ENCODE measurements at places on chromosomes 13 and 19.

DNA sequence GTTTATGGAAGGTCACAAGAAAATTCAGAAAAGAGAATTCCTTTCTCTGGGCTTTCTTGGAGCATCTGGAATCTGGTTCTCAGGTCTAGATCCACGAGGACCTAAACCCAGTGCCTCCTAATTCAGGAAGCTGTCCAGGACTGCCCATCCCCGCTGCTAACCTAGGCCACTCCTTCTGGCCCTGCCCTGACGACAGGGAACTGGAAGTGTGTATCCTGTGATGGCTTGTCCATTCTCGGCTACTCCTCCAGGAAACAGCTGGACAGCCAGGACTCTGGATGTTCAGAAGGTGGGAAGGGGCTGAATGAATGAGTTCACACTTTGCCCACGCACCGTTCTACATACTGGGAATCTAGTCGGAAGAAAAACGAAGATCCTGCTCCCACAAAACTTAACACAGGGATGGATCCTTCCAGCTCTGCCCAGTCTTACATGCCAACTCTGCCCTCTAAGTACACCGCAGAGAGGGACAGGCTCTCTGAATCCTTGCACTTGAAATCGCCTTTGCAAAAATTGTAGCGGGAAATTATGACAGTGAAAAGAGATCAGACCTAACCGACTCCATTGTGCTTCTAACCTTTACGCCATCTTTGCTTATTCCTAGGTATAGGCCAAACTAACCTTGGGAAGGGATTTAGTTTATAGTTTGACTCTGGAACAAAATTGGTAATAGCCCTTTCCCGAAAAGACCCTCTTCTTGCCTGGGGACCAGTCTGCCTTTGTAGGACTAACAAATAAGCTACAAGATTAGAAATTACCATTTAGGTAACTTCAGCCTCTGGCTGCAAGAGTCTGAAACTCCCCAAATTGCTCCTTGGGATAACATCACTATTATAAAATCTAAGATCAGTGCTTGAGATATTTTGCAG is 1.8 kb downstream of the LSM4 start:
- peaks cover 16% of the 10 kb centered on the region for H3K4me1 ChIP-seq
- H3K4me3 ChIP-seq: peak overlapping the region; percentile 75
- H3K36me3 ChIP-seq: peaks cover 4% of the 10 kb centered on the region
- peak overlapping the region; percentile 82 for H3K27ac ChIP-seq
- no peak for DNase-seq
- no peaks in the 10 kb centered on the region for H3K27me3 ChIP-seq

DNA sequence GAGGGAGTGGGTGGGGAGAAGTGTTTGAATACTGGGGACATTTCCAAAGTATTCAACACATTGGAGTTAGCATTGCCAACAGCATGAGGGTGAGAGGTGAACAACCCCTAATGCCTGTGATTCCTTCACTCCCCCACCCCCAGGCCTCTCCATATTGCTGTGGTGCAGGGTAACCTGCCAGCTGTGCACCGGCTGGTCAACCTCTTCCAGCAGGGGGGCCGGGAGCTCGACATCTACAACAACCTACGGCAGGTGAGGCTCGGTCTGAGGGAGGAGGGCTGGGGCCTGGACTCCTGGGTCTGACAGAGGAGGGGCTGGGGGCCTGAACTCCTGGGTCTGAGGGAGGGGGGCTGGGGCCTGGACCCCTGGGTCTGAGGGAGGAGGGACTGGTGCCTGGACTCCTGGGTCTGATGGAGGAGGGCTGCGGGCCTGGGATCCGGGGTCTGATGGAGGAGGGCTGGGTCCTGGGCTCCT is 7.6 kb downstream of the BCL3 start:
- no peak overlapping the region for H3K4me3 ChIP-seq
- no peaks in the 10 kb centered on the region for H3K27me3 ChIP-seq
- peaks cover 39% of the 10 kb centered on the region for H3K36me3 ChIP-seq
- peaks cover 62% of the 10 kb centered on the region for H3K4me1 ChIP-seq
- DNase-seq: no peak

DNA sequence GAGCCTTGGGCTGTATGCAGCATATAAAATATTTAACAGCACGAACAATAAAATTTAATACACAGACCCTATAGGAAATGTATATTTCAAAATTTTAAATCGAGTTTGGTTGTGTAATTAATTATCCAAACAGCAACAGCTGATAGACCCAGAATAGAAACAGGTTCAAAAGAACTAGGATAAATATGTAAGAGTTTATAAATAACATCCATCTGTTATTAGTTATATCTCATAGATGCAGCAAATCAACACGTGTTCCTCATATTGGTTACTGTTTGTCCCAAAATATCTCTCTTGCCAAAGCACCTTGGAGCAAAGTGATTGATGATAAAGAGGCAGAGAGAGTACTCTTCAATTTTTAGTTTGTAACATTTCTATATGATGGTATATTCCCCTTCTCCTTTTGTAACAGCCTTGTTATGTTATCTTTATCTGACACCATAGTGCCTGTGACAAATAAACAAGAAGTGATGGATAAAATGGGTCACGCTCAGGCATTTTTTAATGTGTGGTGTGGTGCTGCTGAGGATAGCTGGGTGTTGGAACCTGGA is 260.6 kb upstream of the NBEA start:
- H3K4me3 ChIP-seq: no peak overlapping the region
- DNase-seq: no peak
- no peak overlapping the region for H3K27ac ChIP-seq
- no peaks in the 10 kb centered on the region for H3K27me3 ChIP-seq

DNA sequence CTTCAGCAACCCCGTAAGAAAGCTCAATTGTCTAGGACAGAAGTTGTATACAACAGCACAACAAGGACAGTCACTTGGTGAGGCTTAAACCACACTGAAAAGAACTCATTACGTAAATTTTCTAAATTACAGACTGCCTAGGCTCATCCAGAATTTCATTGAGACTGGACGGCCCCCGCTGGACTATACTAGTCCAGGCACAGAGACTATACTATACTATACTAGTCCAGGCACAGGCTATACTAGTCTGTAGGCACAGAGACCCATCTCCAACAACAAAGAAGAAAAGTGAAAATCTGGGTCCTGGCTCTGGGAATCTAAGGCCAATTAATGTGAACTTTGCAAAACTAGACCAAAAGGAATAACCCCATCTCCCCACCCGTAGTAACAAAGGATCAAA is 700 bp downstream of the ZNF816 start:
- no peaks in the 10 kb centered on the region for H3K4me1 ChIP-seq
- H3K27ac ChIP-seq: peak overlapping the region; percentile 79
- peak overlapping the region; percentile 67 for H3K4me3 ChIP-seq
- H3K36me3 ChIP-seq: no peaks in the 10 kb centered on the region
- no peak for DNase-seq
- no peaks in the 10 kb centered on the region for H3K27me3 ChIP-seq
